ENCODE measurements at places on chromosomes 7 and 10.

DNA sequence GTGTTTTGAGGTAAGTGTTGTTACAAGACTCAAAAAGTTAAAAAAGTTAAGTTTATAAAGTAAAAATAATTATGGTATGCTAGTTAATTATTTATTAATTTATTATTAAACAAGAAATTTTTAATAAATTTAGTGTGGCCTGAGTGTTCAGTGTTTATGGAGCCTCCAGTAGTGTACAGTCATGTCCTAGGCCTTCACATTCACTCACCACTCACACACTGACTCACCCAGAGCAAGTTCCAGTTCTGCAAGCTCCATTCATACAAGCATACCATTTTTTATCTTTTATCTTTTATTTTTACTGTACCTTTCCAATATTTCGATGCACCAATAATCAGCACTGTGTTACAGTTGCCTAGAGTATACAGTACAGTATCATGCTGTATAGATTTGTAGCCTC, 381.2 kb upstream of the MGMT start:
- DNase-seq: no peak

DNA sequence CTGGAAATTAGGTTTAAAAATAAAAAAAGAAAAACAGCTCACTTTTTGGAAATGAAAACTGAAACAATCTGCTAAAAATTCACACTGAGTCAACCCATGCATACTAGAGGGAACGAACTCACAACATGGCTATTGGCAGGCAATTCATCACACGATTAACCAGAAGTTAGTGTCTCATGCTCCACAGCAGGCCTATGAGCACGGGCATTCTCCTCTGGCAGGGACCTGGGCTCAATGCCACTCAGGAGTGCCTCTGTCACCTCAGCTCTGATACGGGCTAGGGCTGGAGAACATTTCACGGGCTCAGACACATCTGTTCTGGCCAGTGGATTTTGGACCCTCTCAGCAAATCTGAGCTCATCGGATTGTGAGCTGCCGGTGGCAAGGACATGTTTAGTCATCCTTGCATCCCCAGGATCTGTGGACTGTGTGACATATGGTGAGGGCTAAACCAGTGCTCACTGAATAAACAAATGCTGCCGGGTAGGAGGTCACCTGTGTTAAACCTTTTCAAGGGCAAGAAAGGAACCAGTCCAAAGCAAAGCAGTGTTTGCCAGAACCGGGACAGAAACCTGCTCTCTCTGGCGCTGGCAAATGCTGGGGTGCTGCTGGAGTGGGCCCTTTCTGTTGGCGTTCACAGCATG, 40.1 kb downstream of the POLR3A start:
- no peak for DNase-seq

GRCh38 chr7:45469103-45469502, 105.1 kb upstream of the ADCY1 start:
- DNase-seq: no peak

DNA sequence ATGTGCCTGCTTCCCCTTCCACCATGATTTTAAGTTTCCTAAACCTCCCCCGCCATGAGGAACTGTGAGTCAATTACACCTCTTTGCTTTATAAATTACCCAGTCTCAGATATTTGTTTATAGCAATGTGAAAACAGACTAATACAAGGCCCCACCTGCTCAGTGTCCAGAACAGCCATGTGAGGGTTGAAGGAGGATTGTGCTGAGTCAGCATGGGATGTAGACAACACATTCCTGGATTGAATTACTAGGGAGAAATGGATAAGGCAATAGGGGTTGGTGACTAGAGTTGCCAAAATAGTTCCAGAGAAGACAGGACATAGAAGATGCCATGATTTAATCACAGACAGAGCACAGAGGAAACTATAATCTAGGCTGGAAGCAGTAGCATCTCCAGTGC, 270.3 kb downstream of the GFRA1 start:
- no peak for DNase-seq

DNA sequence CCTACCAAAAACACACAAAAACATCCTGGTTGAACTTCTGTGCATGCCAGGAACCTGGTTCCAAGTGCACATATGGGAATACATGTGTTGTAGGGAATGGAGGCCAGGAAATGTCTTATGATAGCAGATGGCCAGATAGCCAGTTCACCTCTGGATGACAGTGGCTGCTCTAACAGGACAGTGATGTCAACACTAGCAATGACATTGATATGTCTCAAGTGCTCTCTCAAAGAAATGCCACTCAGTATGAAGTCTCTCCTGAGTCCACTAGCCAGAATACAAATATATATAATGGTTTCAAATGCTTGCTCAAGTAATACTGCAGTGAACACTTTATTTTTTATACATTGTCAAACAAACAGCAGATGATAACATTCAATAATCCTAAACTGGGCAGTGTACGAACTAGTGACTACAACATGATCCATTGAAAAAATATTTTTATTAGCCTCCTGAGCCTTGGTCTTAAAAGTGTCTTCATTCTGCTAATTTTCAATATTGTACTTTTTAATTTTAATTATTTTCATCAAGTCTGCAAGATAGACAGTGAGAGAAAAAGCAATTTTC, 26.0 kb upstream of the PCDH15 start:
- no peak for DNase-seq

- no peak for DNase-seq
Observed at GRCh38 chr10:96448021-96448457, 65.7 kb downstream of the TLL2 start.
